ENCODE measurements at places on chromosomes 5 and 9. TPM values are rescaled to one million over a fixed set of nuclear protein-coding genes. Genes with fewer than 3 reads are reported as not detected.

DNA sequence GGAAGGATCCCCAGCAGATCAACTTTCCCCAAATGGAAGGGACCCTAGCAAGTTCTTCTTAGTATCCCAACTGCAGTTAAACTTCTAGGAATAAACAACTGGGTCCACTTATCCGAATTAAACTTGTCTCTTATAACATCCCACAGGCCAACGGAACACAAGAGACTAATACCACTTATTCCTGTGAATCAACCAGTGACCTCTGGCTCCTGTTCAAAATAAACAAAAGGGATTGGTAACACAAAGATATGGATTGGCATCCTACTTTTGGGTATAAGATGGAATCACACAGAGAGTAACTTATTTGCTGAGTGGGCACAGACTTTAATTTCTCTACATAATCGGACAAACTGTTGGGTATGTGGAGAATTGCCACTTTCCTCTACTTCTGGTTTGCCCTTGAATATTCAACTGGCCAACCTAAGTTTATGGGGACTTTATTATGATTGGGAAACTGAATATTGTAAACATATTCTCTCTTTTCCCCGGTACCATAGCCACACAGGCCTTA, 12.4 kb upstream of the PAIP1 start:
- no peak for DNase-seq

GRCh38 chr9:72255569-72255968, 106.3 kb downstream of the GDA start:
- DNase-seq: no peak

DNA sequence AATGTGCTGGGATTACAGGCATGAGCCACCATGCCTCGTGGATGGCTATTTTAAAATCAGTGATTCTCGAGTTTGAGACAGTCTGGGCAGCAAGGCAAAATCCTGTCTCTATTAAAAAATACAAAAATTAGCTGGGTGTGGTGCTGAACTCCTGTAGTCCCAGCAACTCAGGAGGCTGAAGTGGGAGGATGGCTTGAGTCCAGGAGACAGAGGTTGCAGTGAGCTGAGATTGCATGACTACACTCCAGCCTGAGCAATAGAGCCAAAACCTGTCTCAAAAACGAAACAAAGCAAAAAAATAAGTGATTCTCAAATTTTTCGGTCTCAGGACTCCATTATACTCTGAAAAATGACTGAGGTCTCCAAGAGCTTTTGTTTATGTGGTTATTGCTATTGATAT, 47.9 kb upstream of the HSPA9 start:
- no peak for DNase-seq

The LCP2 gene
- not detected for total RNA-seq
